Cerebellar nuclear complex (tissue), 1 donor: ENCODE measurements at places on chromosomes 2 and 18.

DNA sequence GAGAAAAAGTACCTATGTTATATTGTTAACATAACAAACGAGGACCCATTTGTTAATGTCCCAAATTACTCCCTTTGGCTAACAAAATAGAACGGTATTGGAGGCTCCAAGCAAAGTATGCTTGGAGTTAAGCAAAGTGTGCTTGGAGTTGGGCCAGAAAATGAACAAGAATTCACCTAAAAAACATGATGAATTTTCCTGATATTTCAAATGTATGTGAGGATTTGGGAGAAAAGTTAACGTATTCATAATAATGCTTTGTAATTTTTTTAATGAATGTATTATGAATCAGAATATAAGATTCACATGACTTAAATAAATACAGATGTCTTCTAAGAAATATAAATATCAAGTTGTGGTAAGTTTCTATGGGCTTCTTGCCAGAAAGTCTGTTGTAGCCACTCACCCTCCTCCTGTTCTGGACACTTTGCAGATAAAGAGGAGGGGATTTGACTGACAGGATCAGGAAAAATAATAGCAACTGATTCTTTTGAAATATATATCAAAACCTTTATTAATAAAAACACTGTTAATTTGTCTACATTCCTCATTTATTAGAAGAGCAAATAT, 423.7 kb upstream of the MMADHC start:
- no peak for DNase-seq

- DNase-seq = no peak
Observed at GRCh38 chr2:232102380-232102779, 140.9 kb downstream of the DIS3L2 start.

DNA sequence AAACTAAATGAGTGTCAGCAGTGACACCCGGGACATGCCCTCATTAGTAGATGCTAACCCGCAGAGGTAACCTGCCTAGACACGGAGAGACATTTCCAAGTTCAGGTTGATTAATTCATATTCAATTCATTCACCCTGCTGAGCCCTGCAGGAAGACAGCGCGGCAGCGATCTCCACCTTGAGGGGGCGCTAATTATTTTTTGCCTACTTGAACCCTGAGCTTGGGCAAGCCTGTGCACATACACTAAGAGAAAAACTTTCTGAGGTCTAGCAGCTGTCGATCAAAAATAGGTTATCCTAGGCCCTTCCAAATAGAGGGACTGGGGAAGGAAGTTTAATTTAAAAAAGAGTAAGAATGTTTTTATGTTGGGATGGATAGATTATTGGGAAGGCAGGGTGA, 1.3 kb upstream of the LYPD6 start:
- DNase-seq = no peak

DNA sequence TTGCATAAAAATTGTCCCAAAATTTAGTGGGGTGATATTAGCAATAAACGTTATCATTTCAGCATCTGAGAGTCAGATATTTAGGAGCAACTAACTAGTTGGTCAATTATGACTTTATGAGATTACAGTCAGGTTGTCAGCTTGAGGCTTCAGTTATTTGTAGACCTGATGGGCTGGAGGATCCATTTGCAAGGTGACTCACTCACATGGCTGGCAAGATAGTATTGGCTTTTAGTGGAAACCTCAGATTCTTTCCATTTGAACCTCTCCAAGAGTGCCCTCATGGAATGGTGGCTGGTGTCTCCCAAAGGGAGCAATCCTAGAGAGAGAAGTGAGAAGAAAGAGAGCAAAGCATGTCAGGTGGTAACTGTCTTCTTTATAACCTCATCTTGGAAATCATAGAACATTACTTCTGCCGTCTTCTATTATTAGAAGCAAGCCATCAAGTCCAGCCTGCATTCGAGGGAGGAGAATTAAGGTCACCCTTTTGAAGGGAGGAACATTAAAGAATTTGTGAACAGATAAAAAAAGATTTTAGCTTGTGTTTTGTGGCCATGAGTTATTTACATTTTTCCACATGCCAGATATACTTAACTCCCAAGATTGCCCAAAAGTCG, 92.5 kb downstream of the HAUS1 start:
- DNase-seq = no peak

- DNase-seq = peak; percentile 93
Observed at GRCh38 chr2:98775146-98775986, 44.4 kb upstream of the MGAT4A start.

- DNase-seq = no peak
Observed at GRCh38 chr2:73244580-73244979, 10.5 kb downstream of the CCT7 start.

GRCh38 chr2:156619021-156619539, 182.9 kb downstream of the GPD2 start:
- DNase-seq = no peak

DNA sequence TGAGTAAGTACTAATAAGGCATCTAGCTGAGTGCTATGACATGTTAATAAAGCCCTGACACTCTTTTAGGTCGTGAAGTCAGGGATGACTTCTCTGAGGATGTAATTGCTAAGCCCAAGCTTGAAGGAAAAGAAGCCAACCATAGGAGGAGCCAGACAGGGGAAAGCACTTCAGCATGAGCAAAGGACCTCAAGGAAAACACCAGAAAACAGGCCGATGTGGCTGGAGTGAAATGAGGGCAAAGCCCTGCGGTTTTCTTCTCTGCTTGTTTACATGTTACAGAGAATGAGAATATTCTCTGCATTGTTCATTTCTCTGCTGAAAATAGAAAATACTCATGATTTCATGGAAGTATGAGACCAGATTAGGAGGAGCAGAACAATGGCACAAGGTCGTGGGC, 112.5 kb upstream of the ARHGAP28 start:
- no peak for DNase-seq

DNA sequence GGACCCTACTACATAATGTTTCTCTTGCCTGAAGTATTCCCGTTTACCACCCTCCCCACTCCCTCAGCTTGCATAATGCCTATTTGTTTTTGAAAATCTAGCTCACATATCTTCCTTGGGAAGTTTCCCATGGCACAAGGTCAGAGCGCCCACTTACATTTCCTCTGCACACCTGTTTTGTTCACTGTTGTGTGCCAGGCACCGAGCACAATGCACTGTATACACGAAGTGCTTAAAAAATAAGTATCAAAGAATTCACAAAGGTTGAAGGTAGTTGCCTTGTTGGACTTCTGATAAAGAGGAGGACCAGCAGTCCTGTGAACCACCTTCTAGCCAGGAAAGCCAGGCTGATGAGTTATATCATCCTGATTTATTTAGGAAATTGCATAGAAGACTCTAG, 16.8 kb upstream of the RHOB start:
- no peak for DNase-seq

GRCh38 chr2:16264931-16265540, 324.7 kb downstream of the MYCN start:
- DNase-seq = no peak

GRCh38 chr2:203842373-203842772, 25.2 kb upstream of the CTLA4 start:
- DNase-seq = no peak

DNA sequence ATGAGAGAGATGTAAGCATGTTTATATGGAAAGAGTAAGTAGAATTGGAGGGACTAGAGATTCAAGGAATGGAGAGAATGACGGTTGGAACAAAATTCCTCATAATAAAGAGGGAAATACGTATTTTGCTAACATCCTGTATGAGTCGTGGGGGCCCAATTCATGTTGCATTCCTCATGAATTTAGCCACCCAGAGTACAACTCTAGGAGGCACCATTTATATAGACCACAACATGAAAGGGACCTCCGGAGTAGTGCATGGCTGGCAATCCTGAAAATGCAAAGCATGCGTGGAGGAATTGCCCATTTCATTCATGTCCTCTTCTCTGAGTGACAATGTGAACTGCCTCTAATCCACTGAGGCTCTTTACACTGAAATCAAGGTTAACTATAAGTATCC, 168.2 kb downstream of the ZEB2 start:
- no peak for DNase-seq

GRCh38 chr18:73365018-73365417, 497.2 kb upstream of the NETO1 start:
- DNase-seq = no peak

- no peak for DNase-seq
Observed at GRCh38 chr2:60885683-60886082, 4.3 kb downstream of the REL start.

DNA sequence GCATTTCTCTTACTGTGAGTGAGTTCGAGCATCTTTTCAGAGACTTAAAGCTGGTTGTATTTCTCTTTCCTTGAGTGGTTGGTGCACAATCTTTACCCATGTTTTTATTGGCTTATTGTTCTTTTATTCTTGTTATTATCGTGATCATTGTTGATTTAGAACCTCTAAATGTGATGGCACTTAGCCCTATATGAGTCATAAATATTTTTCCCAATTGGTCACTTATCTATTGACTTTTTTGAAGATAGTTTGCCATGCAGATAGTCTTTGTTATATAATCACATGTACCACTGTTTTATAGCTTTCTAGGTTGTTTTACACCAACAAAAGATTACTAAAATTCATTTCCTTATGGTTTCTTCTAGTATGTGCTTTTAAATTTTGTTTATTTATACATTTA, 141.6 kb upstream of the MSH6 start:
- DNase-seq = no peak

DNA sequence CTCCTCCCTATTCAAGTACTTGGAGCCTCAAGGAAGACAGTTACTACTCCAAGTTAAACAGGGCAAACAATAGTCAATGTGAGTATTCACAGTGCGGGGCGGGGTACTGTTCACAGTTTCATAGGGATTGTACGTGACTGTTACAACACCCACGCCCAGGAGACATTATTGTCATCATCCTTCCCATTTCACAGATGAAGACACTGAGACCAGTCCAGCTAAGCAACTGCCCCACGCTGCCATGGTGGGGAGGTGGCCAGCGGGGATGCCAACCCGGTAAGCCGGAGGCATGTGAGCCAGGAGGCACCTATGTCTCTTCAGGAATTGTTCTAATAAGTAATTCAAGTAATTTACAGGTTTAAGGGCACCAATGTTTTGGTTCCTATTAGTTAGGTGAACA, 982 bp downstream of the HJURP start:
- no peak for DNase-seq

GRCh38 chr2:219555956-219556355, 12.1 kb downstream of the TMEM198 start:
- DNase-seq = no peak

DNA sequence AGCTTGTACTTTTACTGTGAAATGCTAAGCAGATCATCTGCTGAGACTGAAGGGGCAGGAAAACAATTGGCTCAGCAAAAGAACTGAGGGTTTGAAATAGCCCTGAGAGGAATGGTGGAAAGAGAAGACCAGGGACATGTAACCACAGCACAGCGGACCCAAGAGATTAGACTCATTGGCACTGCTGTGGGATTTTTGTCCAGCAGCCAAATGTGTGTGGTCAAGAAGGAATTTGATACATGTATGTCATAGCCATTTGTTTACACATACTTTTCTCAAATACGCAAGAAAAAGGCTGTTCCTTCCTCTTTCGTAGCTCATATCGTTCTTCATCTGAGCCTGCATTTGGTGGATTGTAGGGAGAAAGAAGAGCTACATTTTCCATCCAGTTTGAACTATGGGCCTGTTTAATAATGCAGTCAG, 73.8 kb downstream of the TRABD2A start:
- DNase-seq = no peak

DNA sequence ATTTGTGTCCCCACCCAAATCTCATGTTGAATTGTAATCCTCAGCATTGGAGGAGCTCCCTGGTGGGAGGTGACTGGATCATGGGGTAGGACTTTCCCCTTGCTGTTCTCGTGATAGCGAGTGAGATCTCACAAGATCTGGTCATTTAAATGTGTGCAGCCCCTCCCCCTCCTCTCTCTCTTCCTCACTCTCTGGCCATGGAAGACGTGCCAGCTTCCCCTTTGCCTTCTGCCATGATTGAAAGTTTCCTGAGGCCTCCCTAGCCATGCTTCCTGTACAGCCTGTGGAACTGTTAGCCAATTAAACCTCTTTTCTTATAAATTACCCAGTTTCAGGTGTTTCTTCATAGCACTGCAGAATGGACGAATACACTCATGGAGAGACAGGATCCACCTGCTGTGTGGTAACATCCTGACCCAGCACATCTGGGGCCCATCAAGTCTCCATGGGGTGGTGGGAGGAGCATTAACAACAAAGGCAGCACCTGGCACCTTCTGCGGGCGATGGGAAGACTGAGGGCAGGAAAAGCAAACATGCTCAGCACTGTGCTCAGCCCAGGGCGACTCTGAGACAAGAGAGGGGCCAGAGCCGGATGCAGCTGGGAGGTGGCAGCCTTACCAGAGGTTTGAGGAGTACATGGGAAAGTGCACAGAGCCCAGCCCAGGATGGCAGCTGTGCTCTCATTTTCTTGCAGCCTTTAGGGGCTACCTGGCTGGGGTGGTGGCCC, 16.2 kb upstream of the ALPP start:
- DNase-seq = no peak

DNA sequence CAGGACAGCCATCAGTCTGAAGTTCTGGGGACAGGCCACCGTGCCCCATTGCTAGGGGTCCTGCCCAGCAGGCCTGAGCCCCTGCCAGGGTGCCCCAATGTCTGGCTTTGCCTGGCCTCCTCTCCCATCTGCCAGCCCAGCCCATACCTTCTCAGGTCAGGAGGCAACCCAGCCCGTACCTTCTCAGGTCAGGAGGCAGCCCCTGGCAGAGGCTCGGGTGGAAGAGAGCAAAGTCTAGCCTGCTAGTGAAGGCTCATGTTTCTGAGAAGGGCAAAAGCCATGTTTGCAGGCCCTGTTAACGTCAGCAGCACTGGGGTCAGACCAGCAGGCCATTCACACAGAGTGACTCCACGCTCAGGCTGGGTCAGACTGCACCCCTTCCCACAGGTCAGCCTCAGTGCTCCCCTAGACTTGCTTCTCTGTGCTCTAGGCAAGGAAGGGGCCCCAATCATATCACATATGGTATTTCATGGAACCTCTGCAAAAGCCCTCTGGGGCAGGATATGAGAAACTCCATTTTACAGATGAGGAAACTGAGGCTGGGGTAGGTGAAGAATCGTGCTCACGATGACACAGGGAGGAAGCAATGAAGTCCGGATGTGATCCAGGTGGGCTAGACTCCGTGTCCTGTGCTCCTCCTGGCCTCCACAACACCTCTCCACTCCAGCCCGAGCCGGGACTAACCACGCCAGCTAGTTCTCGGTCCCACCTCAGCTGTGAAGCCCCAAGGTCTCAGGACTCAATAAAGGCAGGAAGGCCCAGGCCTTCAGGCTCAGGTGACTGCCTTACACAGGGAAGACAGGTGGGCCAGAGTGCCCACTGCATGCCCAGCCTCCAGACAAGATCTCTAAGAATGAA, 9.5 kb downstream of the SDC1 start:
- DNase-seq = no peak

DNA sequence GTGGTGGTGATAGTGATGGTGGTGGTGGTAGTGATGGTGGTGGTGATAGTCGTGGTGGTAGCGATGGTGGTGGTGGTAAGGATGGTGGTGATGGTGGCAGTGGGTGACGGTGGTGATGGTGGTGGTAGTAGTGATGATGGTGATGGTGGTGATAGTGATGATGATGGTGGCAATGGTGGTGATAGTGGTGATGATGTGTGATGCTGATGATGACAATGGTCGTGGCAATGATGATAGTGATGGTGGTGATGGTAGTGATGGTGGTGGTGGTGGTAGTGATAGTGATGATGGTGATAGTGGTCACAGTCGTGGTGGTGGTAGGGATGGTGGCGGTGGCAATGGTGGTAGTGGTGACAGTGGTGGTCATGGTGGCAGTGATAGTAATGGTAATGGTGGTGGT, 243.9 kb upstream of the RAB6C start:
- no peak for DNase-seq
